Myocyte (in vitro differentiated cells): ENCODE measurements at places on chromosomes 13 and 19. TPM values are rescaled to one million over a fixed set of nuclear protein-coding genes. Genes with fewer than 3 reads are reported as not detected.

DNA sequence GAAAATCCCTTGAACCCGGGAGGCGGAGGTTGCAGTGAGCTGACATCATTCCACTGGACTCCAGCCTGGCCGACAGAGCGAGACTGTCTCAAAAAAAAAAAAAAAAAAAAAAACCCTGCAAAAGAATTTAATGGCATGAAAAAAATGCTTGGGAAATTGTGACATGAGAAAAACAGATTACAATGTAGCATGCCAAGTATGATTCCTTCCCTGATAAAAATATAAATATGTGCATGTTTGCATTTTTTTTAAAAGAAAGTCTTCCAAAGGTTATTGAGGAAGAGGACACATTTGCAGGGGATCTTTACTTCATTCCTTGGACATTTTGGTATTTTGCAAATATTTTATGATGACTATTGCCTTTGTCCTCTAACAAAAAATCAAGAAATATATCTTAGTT is 14.5 kb upstream of the ZBTB32 start:
- DNase-seq = no peak

- no peak for DNase-seq
Observed at GRCh38 chr13:26596458-26596857, 39.0 kb downstream of the WASF3 start.

DNA sequence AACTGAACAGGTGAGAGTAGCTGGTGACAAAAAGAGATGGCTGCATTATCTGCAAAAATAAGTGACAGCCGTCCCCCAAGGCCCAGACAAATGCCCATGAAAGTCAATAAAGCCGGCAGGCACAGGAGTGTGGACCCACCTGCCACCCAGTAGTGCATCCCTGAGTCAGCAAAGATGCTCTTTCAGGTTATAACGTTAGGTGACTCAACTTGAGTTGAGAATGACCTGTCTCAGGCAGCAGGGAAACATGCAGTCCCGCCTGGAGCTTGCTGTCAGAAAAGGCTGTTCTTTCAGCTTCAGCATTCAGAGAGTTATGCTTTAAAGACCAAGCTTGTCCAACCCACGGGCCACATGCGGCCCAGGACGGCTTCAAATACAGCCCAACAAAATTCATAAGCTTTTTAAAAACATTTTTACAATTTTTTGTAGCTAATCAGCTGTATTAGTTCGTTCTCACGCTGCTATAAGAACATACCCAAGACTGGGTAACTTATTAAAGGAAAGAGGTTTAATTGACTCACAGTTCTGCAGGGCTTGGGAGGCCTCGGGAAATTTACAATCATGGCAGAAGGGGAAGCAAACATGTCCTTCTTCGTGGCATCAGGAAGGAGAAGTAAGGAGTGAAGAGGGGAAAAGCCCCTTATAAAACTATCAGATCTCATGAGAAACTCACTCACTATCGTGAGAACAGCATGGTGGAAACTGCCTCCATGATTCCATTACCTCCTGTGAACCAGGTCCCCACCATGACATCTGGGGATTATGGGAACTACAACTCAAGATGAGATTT is 110.4 kb downstream of the RAB20 start:
- no peak for DNase-seq

DNA sequence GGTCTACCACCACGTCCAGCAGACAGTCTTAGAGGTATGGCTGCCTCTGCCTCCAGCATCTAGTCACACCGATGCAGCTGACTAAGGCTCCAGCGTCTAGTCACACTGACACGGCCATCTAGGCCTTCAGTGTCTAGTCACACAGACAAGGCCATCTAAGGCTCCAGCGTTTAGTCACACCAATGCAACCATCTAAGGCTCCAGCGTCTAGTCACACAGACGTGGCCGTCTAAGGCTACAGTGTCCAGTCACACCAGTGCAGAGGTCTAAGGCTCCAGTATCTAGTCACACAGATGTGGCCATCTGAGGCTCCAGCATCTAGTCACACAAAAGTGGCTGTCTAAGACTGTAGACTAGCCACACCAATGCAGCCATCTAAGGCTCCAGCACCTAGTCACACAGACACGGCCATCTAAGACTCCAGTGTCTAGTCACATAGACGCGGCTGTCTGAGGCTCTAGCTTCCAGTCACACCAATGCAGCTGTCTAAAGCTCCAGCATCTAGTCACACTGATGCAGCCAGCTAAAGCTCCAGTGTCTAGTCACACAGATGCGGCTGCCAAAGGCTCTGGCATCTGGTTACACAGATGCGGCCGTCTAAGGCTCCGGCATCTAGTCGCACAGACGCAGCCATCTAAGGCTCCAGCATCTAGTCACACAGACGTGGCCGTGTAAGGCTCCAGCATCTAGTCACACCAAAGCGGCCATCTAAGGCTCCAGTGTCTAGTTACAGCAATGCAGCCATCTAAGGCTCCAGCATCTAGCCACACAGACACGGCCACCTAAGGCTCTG is 55.1 kb downstream of the KLF2 start:
- DNase-seq = no peak

DNA sequence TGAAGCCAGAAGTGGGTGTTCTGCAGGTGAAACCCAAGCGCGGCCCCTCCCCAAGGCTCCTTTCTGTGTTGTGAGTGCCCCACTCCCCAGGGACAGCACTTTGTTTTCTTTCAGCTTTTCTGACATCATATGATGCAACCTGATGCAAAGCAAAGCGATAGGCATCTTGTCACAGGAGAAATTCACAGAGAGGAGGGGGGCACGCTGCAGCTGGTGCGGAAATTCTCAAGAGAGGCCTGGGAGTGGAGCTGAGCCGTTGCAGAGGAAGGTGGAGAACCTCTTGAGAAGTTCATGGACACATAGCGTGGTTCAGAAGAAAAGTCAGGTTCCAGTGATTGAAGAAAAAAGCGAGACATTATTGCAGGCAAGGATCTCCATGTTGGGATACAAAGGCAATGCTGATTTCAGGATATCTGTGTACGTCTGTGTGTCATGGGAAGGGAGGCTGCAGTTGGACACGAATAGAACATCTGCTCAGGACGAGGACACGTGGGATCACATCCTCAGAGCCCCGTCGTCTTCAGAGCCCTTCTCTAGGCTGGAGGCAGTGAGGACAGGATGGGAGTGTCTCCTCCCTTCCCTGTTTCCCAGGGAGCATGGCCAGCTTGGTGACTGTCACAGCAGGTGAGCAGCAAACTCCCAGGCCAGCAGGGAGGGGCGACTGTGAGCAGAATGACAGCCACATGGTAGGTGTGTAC is 79.2 kb downstream of the IRS2 start:
- DNase-seq = no peak

CCDC122 gene
- 5.2 and 7.7 TPM in 2 replicates for total RNA-seq

ZNF763 gene
- total RNA-seq = 0.59 and 1.4 TPM in 2 replicates
